Ascending aorta (tissue), 2 donors: ENCODE measurements at places on chromosomes 3 and 15.

- no peak for DNase-seq
Measured at GRCh38 chr15:64134345-64134829, 17.1 kb upstream of the SNX22 start.

- no peak for DNase-seq
Measured at GRCh38 chr15:29612096-29612495, 210.2 kb downstream of the TJP1 start.

GRCh38 chr3:127266186-127266585, 21.7 kb downstream of the PRR20G start:
- DNase-seq = no peak

- DNase-seq = no peak
Measured at GRCh38 chr3:332701-333100, 136.1 kb downstream of the CHL1 start.

- DNase-seq = no peak
Measured at GRCh38 chr3:39202094-39202493, 9.7 kb upstream of the XIRP1 start.

GRCh38 chr3:187063286-187064121, 75.8 kb downstream of the RPL39L start:
- no peak for DNase-seq

- no peak for DNase-seq
Measured at GRCh38 chr15:56468401-56468800, 3.5 kb upstream of the MNS1 start.

GRCh38 chr3:13148561-13149329, 75.5 kb upstream of the IQSEC1 start:
- DNase-seq = no peak

DNA sequence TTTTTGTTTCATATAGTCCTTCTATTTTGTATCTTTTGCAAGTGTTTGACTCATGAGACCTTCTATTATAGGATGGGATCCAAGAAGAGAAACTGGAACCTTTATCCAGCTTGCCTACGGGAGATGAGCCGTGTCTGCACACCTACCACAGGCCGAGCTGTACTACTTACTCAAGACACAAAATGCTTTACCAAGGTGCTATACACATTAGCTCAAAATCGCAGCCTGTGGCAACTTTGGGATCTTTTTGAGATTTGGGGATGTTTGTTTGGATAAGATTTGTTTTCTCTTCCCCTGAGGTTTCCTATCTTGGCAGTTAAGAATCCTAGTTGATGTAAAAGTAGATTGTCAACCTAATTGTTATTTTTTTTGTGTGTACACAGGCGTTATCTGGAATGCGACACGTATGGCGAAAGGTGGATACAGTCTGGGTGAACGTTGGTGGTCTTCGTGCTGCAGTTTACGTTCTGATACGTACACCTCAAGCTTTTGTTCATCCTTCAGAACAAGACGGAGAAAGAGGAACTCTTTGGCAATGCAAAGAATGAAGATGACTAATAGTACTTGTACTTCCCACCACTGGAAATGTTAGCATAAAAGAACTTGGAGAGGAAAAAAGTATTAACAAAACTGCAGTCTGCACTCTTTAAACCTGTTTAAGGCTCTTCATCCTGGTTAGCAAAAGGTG, 13.1 kb upstream of the SETD5 start:
- no peak for DNase-seq

GRCh38 chr3:1404270-1404962, 311.6 kb downstream of the CNTN6 start:
- no peak for DNase-seq
